Activated CD4-positive, alpha-beta T cell treated with anti-CD3 and anti-CD28 coated beads for 36 hours (primary cell): ENCODE measurements at places on chromosomes 4 and X. TPM values are rescaled to one million over a fixed set of nuclear protein-coding genes. Genes with fewer than 3 reads are reported as not detected.

The UBA1 gene
- total RNA-seq: 224 TPM

The EDNRA gene
- total RNA-seq: not detected

- no peaks in the 10 kb centered on the region for H3K36me3 ChIP-seq
- H3K27ac ChIP-seq: no peak overlapping the region
- H3K4me3 ChIP-seq: no peak overlapping the region
- no peaks in the 10 kb centered on the region for H3K27me3 ChIP-seq
These were observed 10.7 kb upstream of the TRO start for GRCh38 chrX:54909941-54910340.

DNA sequence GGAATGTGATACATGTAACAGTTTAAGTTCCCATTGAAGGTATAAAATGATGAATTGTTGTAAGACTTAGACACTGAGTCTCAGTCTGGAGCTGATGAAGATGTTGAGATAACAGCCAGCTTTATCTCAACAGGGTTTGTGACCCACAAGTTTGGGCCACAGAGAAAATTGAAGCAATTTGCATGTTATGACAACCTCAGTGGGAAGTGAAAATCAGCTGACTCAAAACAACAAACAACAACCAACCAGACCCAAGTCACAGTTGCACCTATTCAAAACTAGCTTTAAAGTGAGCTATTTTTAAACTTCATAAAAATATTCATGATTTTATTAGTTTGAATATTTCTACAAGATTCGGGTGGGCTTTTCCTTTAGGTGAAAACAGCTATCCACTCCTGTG is 8.0 kb downstream of the SFRP2 start:
- H3K27me3 ChIP-seq: peaks cover 45% of the 10 kb centered on the region
- H3K36me3 ChIP-seq: no peaks in the 10 kb centered on the region
- no peak for DNase-seq
- no peak overlapping the region for H3K4me3 ChIP-seq
- H3K4me1 ChIP-seq: no peaks in the 10 kb centered on the region

DNA sequence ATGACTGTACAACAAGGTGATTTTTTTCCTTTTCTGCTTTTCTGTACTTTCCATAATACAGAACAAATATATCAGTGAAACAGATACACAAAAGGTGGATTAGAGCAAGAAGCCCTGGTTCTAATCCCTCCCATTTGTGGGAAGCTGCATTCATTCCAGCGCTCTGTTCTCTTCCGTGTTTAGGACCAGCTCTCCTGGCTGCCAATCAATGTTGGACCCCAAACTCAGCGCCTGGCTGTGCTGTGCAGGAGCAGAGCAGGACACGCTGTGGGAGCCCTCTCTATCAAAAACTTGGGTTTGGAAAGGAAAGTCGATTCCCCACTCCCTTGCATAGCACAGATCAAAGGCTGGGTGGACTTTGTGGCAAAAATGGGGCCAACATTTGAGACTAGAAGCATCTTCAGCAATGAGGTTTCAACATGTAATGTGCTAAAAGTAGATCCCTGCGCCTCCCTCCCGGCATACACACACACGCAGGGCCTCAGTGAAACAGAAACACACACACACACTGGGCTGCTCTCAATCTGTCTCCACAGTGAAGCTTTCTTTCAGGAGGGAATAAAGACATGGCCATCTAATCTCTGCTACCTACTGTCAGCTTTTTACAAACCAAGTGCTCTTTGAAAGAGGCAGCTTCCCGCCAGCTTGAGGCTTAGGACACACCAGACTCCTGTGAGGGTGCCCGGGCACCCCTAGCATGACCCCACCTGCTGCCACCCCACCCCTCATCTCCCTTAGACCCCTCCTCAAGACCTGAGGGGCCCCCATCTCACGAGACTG is 12.2 kb downstream of the WDR1 start:
- peaks cover 86% of the 10 kb centered on the region for H3K36me3 ChIP-seq
- peak overlapping the region; percentile 86 for H3K27ac ChIP-seq
- H3K4me1 ChIP-seq: peaks cover 99% of the 10 kb centered on the region
- H3K4me3 ChIP-seq: peak overlapping the region; percentile 67
- no peaks in the 10 kb centered on the region for H3K27me3 ChIP-seq

DNA sequence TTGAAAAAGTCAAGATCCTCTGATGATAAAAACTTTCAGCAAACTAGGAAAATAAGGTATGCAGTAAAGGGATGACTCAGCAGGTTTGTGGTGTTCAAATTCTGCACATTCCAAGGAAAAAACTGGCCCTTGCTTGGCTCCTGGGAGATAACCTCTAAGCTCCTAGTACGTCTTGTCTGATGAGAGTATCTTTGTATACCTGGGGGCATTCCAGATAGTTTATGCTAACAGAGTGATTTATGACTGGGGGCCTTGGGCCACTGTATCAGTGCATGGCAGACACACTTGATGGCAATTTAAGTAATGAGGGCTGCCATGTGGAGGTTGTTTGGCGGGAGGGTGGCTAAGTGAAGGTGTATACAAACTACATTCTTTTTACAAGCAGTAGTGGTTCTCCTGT is 56.9 kb downstream of the NSG1 start:
- no peaks in the 10 kb centered on the region for H3K27me3 ChIP-seq
- peaks cover 8% of the 10 kb centered on the region for H3K4me1 ChIP-seq
- no peak for DNase-seq
- H3K27ac ChIP-seq: no peak overlapping the region
- H3K36me3 ChIP-seq: peaks cover 5% of the 10 kb centered on the region

DNA sequence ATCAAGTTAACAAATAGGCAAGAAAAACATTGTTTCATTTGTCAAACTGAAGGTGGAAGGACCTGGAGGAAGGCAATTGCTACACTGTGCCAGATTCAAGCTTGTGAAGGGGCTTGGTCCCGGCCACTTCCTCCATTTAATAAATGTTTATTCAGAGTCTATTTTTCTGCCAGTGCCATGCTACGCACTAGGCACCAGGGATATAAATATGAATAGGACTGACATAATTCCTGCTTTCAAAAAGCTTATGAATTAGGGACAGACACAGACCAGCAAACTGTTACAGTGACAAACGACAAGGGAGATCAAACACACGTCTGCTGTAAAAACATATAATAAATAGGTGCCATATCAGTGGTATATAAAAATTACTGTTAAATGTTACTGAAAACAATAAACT is 571 bp downstream of the TLR6 start:
- H3K27me3 ChIP-seq: no peaks in the 10 kb centered on the region
- peak overlapping the region; percentile 74 for H3K4me3 ChIP-seq
- H3K27ac ChIP-seq: peak overlapping the region; percentile 90
- H3K36me3 ChIP-seq: no peaks in the 10 kb centered on the region

- H3K4me1 ChIP-seq: no peaks in the 10 kb centered on the region
- H3K27me3 ChIP-seq: no peaks in the 10 kb centered on the region
- no peak overlapping the region for H3K4me3 ChIP-seq
These were observed 33.6 kb upstream of the HGFAC start for GRCh38 chr4:3407930-3408792.

DNA sequence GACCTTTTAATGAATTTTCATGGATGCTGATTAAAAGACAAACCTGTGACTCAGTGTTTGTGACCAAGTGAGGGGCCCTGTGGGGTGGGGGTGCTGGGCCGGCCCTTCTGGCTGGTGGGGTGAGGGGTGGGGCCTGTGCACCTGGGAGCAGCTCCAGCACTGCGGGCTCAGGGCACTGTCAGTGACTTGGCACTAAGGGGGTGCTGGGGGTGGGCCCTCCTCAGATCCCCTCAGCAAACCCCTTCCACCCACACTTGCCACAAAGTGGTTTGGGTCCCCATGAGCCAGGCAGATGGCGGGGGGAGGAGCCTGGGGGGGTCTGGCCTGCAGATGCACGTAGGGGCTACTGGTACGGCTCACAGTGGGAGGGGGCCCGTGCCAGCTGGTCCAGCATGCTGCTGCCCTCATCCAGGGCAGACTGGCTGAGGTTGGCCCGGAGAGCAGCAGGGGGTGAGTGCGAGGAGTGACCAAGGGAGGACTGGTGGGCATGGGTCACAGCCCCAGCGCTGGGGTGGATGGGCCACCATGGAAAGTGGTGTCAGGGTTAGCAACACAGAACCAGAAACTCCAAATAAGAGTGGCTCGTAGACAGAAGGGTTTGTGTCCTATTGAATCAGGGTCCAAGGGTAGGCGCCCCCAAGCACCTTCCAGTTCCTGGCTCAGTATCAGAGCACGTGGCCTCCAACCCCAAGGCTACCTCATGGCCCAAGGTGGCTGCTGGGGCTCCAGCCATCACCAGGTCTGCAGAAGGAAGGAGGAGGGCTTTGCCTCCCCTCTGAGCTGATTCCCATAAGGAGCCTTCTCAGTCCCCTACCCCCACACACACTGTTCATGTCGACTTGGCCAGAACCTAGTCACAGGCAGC is 10.1 kb downstream of the NKX1-1 start:
- H3K4me1 ChIP-seq: no peaks in the 10 kb centered on the region
- DNase-seq: no peak
- H3K27ac ChIP-seq: no peak overlapping the region
- H3K36me3 ChIP-seq: peaks cover 15% of the 10 kb centered on the region

- no peak overlapping the region for H3K4me3 ChIP-seq
- H3K36me3 ChIP-seq: no peaks in the 10 kb centered on the region
- H3K27ac ChIP-seq: no peak overlapping the region
- H3K4me1 ChIP-seq: no peaks in the 10 kb centered on the region
These were observed 7.8 kb upstream of the NPNT start for GRCh38 chr4:105887508-105887907.

DNA sequence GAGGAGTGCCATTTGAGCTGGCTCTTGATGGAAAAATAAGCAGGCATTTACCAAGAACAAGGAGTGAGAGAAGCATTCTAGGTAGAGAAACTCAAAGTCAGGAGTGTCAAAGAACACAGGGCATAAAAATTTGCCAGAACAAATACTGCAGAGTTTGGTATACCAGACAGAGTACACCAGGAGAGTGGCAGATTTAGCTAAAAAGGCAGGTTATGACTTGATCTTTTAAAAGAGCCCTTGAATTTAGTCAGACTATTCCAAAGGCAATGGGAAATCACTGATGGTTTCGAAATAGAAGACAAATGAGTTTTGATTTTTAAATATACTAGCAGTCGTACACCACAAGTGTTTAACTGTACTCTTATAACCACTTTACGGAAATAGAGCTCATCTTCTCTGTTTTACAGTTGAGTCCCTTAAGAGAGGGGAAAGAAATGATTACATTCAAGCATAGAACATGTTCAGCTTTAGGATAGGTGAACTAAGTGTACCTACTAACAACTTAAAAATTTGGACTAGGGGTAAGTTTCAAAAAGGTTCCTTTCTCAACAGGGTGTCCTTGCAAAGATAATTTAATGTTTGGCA is 10.2 kb downstream of the UBE2D3 start:
- H3K27me3 ChIP-seq: no peaks in the 10 kb centered on the region
- H3K4me1 ChIP-seq: peaks cover 89% of the 10 kb centered on the region
- H3K36me3 ChIP-seq: peaks cover 73% of the 10 kb centered on the region
- peak overlapping the region; percentile 83 for H3K27ac ChIP-seq

DNA sequence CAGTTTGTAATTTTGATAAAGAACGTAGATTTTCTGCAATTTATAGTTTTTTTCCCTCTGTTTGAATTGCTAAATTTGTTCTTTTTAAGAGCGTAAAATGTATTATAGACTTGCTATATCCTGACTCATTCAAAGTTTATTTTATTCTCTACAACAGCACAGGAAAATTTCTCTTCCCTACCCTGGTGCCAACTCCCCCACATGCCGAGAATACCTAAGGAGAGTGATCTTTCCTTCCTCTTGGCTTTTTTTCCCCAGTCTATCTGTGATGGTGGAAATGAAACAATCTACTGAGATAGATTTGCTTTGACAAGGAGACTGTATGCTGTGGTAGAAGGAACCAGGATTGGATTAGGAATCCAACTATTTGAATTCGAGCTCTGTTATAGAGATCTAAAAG is 271.6 kb downstream of the TLL1 start:
- H3K4me1 ChIP-seq: no peaks in the 10 kb centered on the region
- H3K27ac ChIP-seq: no peak overlapping the region
- no peak for DNase-seq
- no peaks in the 10 kb centered on the region for H3K36me3 ChIP-seq

DNA sequence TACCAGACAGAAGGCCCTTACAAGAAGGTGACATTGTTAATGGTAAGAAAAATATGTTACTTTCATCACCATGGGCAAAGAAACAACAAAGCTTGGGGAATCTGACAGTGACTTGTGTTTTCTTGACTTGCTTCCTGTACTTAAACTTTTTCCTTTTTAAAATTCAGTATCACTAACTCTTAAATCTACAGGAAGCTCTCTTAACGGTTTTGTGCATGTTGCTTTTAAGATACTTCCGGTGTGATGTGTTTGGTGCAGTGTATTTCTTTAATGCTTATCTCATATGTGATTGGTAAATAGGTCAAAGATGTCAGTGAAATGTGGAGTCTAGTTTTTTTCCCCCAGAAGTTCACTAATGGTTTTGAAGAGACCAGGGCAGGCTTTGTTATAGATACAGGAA is 45.2 kb downstream of the ADH5 start:
- no peaks in the 10 kb centered on the region for H3K27me3 ChIP-seq
- peaks cover 15% of the 10 kb centered on the region for H3K4me1 ChIP-seq
- H3K27ac ChIP-seq: peak overlapping the region; percentile 86
- DNase-seq: no peak

GRCh38 chr4:15870079-15870478 is 68.5 kb downstream of the FGFBP1 start:
- H3K4me1 ChIP-seq: peaks cover 7% of the 10 kb centered on the region
- peaks cover 5% of the 10 kb centered on the region for H3K27me3 ChIP-seq
- no peak overlapping the region for H3K27ac ChIP-seq

- H3K4me3 ChIP-seq: no peak overlapping the region
- DNase-seq: no peak
- H3K27me3 ChIP-seq: no peaks in the 10 kb centered on the region
- H3K4me1 ChIP-seq: no peaks in the 10 kb centered on the region
- no peaks in the 10 kb centered on the region for H3K36me3 ChIP-seq
These were observed 299.6 kb downstream of the EPHA5 start for GRCh38 chr4:65370709-65371108.

- H3K4me1 ChIP-seq: peaks cover 24% of the 10 kb centered on the region
- no peak overlapping the region for H3K4me3 ChIP-seq
- no peaks in the 10 kb centered on the region for H3K27me3 ChIP-seq
- H3K27ac ChIP-seq: no peak overlapping the region
These were observed 309.4 kb downstream of the PPP3CA start for GRCh38 chr4:101037938-101038413.
